Hematopoietic multipotent progenitor cell treated with erythropoietin and hydrocortisone succinate and interleukin-3 and kit ligand, for 8 days (in vitro differentiated cells): ENCODE measurements at places on chromosomes 11 and 22.

GRCh38 chr11:57502870-57503269, 12.6 kb downstream of the SLC43A1 start:
- DNase-seq: no peak

DNA sequence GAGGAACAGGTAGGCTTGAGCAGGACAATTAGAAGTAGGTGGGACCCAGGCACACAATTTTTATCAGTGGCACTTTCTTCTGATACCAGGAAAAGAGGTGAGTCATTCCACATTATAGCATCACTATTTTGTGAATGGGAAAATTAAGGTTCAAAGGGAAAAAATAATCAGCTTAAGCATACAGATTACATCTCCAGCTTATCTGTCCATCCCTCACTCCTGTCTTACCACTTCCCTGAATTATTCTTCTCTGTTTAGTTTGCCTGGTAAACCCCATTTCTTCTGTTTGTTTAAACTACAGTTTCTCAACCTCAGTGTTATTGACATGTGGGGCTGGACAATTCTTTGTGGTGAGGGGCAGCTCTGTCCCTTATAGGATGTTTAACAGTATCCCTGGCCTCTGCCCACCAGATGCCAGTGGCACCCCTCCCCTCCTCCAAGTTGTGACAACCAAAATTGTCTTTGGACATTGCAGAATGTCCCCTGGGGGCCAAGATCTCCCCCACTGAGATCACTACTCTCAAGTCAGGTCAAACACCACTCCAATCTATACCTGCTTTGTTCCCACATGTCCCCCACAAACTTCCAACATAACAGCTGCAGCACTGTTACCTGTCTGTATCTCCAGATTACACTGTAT, 8.5 kb upstream of the XBP1 start:
- DNase-seq: no peak

GRCh38 chr11:37946155-37946766, 1348.2 kb upstream of the RAG2 start:
- peak; percentile 70 for DNase-seq

DNA sequence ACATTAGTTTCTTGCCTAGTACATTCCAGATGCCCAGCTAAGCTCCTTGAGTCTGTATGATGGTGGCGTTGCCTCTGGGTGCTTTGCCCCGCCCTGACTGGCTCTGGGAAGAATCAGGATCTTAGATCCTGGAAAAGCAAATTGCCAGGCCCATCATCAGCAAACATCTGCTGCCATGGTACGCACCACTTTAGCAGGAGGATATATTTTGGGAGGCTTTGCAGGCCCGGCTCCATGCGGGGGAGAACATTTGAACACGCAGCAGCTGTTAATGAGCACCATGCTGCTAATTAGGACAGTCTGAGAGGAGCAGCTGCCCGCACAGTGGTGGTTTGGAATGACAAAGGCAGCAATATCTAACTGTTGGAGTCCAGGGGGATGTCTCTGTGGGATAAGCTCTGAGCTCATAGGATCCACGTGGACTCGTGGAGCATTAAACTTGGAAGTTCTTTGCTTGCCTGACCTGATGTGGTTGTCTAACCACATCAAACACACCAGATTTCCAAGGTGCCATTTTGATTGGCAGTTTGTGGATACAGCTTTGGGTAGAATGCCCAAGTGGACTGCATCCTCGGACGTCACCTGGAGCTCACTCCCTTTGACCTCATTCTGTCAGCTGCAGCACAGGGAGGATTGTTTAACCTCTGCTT, 217.0 kb upstream of the ZBED5 start:
- no peak for DNase-seq

- DNase-seq: no peak
These were observed 80.8 kb downstream of the HORMAD2 start for GRCh38 chr22:30161051-30161469.
